ENCODE measurements at places on chromosomes 16 and 17.

DNA sequence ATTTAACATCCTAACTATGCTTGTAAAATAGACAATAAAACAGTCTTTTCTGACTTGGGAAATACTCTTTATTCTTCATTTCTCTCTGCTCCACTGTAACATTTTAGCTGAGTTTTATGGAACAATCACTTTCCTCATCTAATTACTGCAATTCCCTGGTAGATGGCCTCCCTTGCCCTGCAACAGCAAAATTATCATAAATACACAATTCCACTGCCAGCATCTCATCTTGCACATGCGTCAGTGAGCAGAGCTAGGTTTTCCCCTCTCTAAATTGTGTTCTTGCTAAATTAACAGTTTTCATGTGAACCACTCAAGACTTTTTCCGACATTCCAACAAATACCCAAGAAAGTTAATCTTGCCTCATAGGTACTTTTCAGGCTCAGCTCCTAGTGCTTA lies 920.9 kb upstream of the GOT2 start:
- no peak for DNase-seq

DNA sequence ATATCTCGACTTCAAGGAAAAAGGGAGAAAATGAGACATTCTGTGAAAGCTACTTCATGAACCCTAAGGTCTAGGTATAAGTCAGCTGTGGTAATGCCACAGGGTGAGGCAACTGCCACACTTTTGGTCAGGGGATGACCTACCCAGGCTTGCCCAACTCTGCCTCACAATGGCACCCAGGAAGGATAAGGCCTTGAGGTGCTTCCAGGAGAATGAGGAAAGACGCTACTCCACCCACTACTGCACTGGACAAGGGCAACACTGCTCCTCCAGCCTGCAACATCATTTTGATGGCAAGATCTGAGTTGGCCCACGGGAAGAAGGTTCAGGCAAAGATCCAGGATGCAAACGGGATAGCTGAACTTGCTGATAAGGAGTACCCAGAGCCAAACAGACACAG lies 22.0 kb upstream of the GFOD2 start:
- DNase-seq, result no peak

GRCh38 chr17:31916491-31917064 lies 15.1 kb upstream of the UTP6 start:
- no peak for DNase-seq

DNA sequence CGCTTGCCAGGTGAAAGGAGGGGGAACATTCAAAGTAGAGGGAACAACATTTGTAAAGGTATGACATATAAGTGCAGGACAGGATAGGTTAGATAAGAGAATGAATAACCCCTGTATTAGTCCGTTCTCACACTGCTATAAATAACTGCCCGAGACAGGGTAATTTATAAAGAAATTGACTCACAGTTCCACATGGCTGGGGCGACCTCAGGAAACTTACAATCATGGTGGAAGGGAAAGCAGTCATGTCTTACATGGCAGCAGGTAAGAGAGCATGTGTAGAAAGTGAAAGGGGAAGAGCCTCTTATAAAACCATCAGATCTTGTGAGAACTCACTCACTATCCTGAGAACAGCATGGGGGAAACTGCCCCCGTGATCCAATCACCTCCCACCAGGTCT lies 223.8 kb downstream of the SOX9 start:
- DNase-seq, result no peak

DNA sequence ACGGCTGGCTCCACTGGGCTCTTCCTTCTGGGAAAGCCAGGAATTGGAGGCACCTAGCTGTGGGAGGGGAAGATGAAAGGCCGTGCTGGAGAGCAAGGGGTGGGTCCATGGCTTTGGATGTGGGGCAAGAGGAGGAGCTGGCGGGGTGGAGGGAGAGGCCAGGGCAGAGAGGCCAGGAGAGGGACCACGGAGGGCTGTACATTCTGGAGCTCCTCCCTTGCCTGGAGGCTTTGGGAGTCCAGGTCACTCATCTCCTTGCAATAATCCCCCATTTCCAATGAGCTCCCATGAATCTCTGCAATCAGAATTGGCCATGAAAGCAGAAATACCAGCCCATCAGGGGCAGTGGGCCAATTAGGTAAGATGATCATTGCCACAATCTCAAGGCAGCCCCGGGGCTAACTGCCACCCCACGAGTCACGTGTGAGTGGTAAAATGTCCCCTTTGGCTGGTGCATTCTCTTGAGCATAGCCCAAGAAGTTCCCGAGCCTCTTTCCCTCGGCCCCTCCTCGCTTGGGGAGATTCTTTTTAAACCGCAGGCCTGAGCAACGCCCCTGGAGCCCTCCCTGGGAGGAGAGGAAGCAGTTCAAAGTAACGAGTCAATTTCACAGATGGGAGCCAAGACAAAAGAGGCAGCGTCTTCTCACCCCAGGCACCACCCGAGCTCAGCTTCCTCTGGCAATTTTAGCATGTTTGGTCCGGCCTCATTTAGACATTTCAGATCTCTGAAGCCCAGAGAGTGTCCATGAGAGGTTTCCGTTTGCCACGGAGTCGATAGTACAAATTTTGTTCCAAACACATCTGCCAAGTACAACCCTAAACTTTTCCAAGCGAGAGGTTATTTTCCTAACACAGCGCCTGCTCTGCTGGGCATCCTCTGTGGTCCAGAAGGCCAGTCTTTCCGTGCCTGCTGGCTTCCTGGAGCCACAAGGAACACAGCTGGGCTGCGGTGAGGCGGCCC lies 13.4 kb downstream of the RTN4RL1 start:
- DNase-seq, result no peak

DNA sequence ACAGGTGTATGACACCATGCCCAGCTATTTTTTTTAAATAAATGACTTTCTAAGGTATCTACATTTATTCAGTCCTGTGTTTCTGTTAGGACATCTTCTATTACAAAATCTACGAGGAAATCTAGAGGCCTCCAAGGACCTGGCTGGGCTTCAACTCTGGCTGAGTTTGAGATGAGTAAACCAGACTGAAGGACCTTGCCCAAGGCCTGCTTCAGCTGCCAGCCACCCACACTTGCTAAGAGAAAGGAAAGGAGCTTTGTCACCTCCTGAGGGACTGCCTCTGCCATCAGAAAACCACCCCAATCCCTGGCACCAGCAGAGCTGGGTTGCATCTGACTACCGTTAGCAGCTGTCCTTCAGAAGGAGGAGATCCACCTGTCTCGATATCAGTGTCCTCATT lies 1.3 kb upstream of the MYO1D start:
- no peak for DNase-seq

GRCh38 chr16:59469266-59469665 lies 735.1 kb upstream of the GOT2 start:
- no peak for DNase-seq

DNA sequence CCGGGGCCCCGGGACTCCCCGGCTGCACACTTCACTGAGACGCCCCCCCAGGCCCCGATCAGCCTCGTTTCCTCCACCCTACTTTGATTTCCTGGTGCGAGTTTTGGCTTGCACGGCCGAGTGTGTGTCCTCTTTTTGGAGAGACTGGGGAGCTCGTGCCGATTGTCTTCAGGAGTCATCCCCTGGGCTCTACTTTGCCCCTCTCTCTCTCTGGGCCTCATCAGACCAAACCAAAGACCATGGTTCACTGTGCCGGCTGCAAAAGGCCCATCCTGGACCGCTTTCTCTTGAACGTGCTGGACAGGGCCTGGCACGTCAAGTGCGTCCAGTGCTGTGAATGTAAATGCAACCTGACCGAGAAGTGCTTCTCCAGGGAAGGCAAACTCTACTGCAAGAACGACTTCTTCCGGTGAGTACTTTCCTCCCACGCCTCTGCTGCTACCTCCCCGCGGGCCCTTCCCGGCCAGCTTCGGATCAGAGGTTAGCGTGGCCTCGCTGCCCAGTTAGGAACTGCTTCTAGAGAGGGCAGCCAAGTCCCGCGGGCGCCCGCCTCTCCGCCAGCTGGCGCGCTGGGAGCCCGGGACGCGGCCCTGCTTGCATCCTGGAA lies 787 bp downstream of the LHX1 start:
- no peak for DNase-seq

GRCh38 chr16:16150117-16150877 lies 73.0 kb downstream of the ABCC6 start:
- no peak for DNase-seq

- DNase-seq, result no peak
These were observed 2.5 kb upstream of the MED9 start for GRCh38 chr17:17474341-17474740.

- DNase-seq, result no peak
These were observed 34.3 kb downstream of the ASPA start for GRCh38 chr17:3510090-3510489.

DNA sequence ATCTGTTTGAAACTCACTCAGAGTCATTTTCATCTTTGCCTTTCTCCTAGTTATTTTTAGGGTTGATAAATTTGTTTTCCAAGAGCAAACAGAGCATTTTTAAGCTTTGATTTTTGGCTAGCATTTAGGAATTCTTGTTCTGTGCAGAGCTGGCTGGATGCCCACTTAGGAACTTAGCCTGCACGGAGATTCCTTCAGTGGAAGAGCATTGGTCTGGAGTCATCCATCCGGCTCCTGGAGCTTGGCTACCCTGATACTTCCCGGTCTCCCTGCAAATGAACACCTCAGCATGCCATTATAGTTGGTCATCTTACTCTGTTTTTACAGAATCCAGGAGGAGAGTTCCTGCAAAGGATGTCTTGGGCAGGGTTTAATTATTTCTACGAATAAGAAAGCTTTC lies 57.1 kb downstream of the SPECC1 start:
- DNase-seq, result no peak

DNA sequence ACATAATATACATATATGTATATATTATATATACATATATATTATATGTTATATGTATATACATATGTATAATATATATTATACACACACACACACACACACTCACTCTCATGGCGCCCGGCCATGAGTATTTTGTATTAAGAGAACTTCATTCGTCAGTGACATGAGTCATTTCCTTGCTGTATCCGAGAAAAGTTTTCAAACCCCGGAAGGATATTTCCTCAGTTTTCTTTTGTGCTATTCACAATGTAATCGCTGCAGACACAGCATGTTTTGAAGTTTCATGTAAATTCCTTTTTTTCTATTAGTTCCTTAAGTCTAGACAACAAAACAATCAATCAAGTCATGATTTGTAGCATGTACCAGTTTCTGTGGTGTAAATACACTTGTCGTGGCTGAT lies 33.3 kb downstream of the OR1D5 start:
- DNase-seq, result no peak

GRCh38 chr17:66955821-66956220 lies 8.7 kb upstream of the CACNG4 start:
- no peak for DNase-seq

- DNase-seq, result no peak
These were observed 26.4 kb downstream of the NMT1 start for GRCh38 chr17:45087504-45087975.

DNA sequence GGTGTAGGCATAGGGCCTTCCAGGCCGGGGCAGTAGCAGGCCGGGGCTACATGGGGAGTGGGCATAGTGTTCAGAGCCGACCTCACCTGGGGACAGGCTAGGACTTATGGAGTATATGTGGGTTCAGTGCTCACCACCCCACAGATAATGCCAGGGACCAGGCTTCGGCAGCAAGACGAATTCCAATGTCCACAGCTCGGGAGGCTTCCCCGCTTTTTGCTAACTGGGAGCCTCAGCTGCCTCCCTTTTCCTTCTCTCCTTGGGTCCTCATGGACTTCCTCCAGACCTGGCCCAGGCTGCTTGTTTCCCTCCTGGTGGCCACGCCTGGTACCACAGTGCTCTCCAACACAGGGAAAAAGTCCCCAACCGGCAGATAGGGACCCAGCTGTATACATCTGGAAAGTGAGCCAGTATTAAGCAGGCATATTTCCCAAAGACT lies 20.1 kb upstream of the SLC46A1 start:
- no peak for DNase-seq

GRCh38 chr16:67926181-67926750 lies 5.4 kb downstream of the CTRL start:
- DNase-seq, result no peak

DNA sequence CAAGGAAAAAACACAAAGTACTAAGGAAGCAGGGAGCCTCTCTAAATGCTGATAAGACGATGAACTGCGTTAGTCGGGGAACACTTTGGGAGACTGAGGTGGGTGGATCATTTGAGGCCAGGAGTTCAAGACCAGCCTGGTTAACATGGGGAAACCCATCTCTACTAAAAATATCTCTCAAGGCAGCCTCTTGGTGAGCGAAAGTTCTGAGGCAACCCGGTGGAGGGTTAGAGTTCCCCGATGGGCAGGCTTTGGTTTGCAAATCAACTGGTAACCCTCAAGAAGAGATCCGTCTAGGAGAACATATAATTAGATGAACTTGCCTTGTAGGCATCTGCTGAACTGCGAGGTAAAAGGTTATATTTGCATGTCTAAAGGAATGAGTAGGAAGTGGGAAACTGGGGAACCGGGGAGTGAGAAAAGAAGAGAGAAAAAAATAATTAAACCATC lies 44.6 kb downstream of the WSB1 start:
- DNase-seq, result no peak

DNA sequence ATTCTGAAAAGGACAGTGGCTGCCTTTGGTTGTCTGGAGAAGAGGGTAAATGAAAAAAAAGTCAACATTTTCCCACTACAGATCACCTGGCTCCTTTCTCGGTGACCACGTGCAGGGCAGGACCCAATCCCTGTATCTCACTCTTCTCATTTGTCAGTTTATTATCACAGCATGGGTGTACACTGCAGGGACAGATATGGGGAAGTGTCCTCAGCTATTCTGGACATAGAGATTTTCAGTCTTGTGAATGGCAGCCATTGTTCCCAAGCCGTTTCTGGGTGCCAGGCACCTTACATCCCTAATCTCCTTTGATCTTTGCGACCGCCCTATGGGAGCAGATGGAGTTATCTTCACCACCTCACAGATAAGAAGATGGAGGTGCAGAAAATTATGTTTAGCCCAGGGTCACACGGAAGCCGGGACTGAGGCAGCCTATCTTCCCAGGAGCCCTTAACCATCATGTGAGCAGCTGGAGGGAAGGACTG lies 7.2 kb downstream of the ADORA2B start:
- DNase-seq, result no peak

DNA sequence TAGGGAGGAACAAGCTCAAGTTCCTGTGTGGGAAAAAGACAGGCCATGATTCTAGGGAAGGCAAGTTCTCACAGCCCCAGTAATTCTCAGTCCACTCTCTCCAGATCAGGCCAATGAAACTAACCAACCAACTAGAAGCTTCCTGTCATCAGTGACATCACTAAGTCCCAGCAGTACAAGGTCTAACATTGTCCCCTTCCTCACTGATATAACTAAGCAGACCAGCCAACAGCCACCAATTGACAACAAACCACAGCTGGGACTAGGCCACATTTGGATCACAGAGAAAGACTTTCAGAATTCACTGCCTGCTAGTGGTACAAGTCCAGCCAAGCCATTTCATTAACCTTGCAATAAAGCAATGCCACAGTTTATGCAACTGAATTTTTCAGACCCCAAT lies 94.0 kb downstream of the CACNG1 start:
- DNase-seq, result no peak
